ENCODE measurements at places on chromosomes 5 and 9.
A peak's percentile ranks its signal among the peaks of the same experiment; 100 is the strongest.

DNA sequence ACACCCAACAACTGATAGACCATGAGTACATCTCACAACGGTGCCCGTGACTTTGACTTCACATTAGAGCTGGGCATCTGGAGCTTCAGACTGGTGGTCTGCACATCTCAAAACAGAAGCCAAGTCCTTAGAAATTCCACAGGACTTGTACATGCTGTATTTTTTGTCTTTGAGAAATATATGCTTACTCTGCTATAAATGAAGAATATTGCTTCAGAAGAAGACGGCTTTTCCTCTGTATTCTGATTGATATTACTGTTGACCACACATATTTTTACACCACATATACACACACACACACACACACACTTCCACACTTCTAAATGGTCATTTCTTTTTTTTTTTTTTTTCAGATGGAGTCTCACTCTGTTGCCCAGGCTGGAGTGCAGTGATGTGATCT, 338.3 kb upstream of the KIF2A start:
- no peak for DNase-seq

DNA sequence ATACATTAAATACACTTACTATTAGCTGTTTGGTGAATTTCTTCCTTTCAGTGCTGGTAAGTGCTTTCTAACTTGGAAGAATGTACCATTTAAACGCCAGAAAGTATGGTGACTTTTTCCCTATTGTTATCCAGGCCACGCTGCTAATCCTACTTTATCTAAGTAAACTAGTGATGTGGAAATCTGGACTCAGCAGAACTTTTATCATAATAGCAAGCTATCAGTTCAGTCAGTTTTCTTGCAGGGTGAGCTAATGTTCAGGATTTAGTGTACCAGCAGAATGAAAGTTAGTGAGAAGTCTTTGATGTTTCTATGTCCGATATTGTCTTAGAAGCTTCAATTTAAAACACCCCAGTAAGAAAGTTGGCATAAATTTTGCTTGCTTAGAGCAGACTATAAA, 72.2 kb downstream of the HSD17B4 start:
- DNase-seq = no peak

GRCh38 chr9:35529161-35529823, 39.4 kb downstream of the RUSC2 start:
- no peak for DNase-seq

DNA sequence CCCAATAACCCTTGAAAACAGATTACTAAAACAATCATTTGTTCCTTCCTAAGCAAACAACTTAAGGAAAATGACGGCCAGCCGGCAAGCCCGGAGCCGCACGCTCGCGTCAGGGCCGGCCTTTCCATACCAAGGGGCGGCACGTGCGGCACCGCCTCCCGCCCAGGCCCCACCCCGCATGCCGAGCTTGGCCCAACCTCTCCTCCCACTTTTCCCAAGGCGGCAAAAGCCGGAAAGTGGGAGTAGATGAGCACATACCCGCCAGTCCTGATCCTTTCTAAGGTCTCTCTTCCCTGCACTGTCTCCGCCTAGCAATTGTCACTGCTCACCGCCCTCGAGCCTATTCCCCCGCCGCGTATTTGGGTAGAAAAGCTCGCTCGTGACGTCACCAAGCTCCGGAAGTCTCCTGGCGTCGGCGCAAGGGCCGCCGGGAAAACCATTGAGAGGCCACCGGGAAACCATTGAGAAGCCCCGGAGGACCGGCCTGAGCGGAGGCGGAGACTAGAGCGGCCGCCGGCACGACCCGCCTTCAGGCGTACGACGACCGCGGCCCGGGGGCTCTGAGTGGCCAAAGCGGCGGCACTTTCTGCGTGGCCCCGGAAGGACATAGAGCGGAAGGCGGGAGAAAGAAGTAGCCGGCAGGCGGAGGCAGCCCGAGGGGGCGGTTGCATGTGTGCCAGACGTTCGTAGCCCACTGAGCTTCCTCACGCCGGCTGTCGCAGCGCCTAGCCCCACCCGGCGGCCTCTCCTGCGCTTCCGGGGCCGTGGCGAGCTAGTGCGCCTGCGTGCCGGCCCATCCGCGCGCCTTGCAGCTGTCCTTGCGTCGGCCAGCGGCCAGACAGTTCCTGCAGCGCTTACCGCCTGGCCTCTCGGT, at the start of the genes NCBP1 and TSTD2:
NCBP1 (plus strand) TSS at position 837 of the 874 bp plus-strand sequence. CDS start 61 bp downstream, outside the sequence.
TSTD2 (minus strand) TSS at position 384 of the 874 bp plus-strand sequence. CDS start 5,806 bp downstream, outside the sequence.
- peak; percentile 92 for DNase-seq

Measured in SHP77 treated with DMSO at 0.1 percent for 48 hours (cell line).